NCI-H146 (cell line): ENCODE measurements at places on chromosomes 2 and 18.

DNA sequence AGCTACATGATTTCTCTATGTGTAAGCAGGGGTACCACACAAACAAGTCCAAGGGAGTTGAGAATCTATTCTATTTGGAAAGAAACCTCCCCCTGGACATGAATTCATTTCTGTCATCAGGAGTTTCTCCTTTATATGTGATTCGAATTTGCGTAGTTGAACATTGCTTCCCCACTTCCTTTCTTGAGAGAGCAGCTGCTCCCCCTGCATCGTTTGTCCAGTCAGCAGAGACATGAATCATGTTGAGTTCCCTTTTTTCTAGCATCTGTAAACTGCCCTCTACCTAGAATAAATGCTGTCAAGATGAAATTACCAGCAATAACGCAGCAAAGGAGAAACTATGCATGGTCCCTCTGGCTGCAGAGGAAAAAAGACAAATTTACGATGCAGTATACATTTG lies 73.8 kb downstream of the KIF5C start:
- no peak for DNase-seq

- DNase-seq, result no peak
Measured at GRCh38 chr2:191436368-191437055, 191.3 kb downstream of the MYO1B start.

- no peak for DNase-seq
Measured at GRCh38 chr18:57430079-57431001, 4.8 kb upstream of the ONECUT2 start.

GRCh38 chr2:102304711-102305611 lies 6.4 kb upstream of the IL1RL1 start:
- no peak for DNase-seq

GRCh38 chr18:32607816-32608215 lies 137.1 kb upstream of the GAREM1 start:
- DNase-seq, result no peak

- peak; percentile 45 for DNase-seq
Measured at GRCh38 chr18:36633961-36634412, 194.8 kb downstream of the TPGS2 start.

DNA sequence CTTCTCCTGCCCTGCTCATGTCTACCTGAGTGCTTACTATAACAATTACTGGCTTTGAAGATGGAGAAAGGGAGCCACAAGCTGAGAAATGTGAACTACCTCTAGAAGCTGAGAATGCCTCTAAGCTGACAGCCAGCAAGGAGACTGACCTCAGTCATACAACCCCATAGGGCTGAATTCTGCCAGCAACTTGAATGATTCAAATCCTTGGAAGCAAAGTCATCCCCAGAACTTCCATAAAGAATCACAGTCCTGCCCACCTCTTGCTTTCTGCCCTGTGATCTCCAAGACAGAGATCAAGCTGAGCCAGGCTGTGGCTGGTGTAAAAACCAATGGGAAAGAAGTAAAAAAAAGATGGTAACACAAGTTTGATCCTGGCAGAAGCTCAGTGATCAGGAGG lies 288.2 kb upstream of the SPHKAP start:
- DNase-seq, result no peak

GRCh38 chr2:54839461-54840255 lies 116.2 kb downstream of the EML6 start:
- DNase-seq, result no peak

- DNase-seq, result no peak
Measured at GRCh38 chr2:199962203-199962602, 6.8 kb downstream of the MAIP1 start.

DNA sequence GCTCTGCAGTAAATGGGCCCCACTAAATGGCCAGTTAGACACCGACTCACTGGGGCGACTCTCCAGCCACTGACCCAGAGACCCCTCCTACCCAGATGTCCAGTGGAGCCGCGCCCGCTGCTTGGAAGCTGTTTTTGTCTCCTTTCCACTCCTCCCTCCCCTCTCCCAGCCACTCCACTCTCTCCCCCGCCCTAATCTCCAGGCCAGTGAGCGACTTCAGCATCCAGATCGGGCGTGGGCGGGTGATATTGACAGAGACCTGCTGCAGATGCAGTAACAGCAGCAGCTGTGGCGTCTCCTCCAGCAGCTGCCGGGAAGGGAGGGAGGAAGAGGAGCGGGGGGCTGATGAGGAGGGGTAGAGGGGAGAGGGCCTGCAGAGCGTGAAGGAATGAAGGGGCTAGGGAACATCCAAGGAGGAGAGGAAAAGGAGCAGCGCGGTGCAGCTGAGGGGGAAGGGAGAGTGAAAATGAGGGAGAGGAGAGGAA lies at the start of gene SCN7A:
Gene SCN7A, minus strand, starts transcription at position 110 of the 485 bp plus-strand sequence. CDS start 16,553 bp downstream, outside the sequence.
- peak; percentile 73 for DNase-seq
